ENCODE measurements at places on chromosomes 5 and 9.

GRCh38 chr5:112036206-112036605 is 279.2 kb upstream of the NREP start:
- DNase-seq = no peak

DNA sequence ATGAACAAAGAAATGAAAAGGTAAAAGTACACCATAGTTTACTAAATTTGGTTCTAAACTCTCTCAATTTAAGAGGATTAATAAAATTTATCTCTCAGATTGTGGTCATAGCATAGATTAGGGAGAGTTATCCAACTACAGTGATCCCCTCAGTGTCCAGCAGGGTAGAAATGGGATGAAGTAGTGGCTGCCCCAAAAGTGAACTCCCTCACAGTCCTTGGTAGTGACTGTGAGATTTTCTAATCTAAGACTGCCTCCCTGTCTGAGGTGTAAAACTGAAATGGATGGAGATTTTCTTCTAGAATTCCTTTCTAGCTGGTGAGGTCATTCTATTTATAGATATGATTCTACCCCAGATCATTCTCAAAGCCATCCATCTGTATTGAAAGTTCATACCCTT is 455.5 kb downstream of the ACTL7B start:
- no peak for DNase-seq

DNA sequence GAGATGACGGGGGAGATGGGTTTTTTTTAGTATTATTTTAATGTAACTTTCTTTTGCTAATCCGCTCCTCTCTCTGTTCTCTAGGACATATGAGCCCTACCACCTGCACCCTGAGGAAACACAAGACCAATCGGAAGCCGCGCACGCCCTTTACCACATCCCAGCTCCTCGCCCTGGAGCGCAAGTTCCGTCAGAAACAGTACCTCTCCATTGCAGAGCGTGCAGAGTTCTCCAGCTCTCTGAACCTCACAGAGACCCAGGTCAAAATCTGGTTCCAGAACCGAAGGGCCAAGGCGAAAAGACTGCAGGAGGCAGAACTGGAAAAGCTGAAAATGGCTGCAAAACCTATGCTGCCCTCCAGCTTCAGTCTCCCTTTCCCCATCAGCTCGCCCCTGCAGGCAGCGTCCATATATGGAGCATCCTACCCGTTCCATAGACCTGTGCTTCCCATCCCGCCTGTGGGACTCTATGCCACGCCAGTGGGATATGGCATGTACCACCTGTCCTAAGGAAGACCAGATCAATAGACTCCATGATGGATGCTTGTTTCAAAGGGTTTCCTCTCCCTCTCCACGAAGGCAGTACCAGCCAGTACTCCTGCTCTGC is 4.8 kb downstream of the MSX2 start:
- DNase-seq = no peak

DNA sequence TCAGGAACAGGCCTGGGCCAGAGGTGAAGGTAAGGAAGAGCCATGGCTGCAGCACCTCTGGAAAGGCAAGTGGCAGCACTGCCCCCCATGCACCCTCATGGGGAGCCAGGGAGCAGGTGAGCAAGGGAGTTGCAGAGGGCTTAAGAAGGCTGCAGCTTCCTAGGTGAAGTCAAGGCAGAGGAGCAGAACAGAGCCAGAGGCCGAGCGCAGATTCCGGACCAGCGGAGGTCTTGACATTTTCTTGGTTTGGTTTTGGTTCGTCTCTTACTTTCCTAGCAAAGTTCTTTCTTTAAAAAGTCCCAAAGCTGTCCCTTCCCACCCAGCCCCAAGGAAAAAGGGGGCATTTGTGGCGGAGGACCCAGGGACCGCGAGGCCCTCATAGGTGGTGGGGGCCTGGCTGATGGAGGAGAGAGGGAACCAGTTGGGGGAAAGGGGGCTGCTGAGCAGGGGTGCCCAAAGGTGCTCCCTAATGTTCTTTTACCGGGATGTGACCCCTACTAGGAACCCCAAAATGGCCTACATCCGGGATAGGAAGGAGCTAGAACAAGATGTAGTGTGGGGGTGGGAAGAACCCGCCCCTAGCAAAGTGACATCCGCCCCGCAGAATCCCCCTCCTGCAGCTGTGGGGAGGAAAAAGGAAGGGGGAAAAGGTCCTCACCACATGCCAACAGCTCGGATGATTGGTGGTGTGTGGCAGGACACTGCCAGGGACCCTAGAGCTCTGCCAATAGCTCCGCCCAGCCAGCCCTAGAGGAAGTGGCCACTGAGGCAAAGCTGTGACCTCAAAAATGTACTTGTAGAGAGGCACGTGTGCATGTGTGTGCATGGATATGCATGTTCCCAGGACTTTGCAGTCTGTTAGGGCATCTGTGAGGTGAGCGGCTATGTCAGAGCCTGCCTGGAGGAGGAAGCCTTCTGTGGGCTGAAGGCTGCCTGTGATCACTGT is 914 bp upstream of the CD72 start:
- peak; percentile 37 for DNase-seq

DNA sequence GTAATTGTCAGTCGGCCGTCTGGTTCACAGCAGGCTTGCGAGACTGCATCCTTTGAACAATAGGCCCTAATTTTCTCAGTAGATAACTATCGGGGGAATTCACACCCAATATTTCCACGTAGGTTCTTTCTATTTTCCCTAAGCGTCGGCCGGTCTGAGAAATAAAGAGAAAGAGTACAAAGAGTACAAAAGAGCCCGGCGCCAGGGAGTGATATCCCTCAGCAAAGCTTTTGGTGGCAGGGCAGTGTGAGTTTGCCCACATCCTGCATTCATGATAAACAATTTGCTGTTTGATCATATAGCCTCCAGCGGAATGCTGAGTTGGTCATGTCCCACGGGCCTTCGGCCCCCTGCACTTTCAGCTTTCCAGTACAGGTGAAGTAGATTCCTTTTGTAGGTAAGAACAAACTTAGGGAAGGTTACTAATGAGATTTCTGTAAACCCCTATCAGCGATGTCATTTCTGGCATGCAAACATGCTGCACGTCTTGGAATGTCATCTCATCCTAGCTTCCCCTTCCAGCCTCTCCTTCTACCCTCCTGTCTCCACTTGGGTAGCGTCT is 4.7 kb upstream of the PTGR1 start:
- no peak for DNase-seq

DNA sequence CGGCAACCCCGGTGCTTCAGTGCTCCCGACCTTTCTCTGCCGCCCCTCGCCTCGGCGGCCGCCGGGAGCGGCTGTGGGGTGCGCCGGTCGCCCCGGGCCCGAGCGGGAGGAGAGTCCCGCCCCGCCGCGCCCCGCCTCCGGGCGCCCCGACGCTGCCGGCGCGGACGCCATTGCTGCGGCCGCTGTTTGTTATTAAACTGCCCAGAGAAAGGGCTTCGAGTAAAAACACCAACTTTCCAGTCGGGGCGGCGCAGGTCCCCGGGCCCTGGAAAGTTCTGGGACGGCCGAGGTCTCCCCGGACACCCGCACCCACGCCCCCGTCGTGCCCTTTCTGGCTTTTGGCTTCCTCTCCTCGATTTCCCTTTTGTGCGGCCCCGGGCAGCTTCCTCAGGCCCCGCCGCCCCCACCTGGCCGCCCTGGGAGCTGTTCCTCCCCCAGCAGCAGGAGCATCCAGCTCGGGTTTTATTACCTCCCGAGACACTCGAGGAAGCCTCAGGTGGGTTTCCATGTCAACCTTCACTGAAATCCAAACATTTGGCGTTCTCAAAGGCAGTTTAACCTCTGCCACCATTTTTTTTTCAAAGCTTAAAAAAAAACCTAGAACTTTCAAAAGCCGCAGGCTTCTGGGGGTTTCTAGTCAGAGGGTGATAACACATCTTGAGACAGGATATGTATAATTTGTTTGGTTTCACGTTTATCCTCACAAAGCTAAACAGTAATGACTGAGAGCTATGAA is 334.4 kb downstream of the CWC27 start:
- peak; percentile 79 for DNase-seq

GRCh38 chr9:89536600-89536999 is 38.7 kb upstream of the SEMA4D start:
- no peak for DNase-seq

GRCh38 chr5:156120777-156121176 is 206.2 kb upstream of the SGCD start:
- DNase-seq = no peak

DNA sequence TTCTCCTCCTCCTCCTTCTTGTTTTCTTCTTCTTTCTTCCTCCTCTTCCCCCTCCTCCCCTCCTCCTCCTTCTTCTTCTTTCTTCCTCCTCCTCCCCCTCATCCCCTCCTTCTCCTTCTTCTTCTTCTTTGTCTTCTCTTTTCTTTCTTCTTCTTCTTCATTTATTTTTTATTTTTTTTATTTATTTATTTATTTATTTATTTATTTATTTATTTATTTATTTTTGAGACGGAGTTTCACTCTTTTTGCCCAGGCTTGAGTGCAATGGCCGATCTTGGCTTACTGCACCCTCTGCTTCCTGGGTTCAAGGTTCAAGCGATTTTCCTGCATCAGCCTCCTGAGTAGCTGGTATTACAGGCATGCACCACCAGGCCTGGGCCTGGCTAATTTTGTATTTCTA is 1332.5 kb upstream of the CDH9 start:
- DNase-seq = no peak

GRCh38 chr5:113989278-113989912 is 372.5 kb upstream of the KCNN2 start:
- DNase-seq = no peak

DNA sequence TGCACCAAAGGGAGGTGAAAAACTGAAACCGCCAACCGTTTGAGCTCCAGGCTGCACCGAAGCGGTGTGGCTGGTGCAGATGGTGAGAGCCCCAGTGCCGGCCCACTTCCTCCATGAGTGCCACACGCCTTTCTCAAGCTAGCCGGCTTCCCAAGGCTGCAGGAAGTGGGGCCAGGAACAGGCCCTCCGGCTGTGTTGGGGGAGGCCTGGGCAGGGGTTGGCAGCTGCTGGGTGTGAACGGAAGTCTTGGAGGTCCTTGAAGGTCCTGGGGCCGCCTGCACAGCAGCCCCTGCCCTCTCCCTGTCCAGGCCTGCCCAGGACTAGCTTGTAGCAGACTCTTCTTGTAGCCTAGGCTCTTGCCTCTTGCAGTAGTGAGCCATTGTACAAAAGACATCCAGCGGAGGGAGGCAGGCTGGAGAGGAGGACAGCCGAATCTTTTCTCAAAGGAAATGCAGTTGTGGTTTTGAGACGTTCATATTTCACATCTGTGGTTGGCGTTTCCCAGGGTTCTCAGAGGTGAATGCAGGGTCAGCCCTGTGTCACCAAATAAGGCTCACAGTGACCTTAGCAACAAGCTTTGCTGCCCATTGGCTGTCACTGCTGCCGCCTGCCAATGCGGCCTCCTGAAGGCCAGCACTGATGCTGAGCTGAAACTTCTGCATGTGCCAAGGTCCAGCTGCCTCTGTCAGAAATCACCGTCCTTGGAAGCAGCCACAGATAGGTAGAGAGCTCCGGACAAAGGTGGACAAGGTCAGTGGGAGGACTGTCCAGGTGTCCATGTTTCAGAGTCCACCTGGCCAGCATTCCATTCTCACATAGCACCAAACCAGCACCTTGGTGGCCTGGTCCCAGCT is 23.9 kb downstream of the IRF1 start:
- peak; percentile 78 for DNase-seq

DNA sequence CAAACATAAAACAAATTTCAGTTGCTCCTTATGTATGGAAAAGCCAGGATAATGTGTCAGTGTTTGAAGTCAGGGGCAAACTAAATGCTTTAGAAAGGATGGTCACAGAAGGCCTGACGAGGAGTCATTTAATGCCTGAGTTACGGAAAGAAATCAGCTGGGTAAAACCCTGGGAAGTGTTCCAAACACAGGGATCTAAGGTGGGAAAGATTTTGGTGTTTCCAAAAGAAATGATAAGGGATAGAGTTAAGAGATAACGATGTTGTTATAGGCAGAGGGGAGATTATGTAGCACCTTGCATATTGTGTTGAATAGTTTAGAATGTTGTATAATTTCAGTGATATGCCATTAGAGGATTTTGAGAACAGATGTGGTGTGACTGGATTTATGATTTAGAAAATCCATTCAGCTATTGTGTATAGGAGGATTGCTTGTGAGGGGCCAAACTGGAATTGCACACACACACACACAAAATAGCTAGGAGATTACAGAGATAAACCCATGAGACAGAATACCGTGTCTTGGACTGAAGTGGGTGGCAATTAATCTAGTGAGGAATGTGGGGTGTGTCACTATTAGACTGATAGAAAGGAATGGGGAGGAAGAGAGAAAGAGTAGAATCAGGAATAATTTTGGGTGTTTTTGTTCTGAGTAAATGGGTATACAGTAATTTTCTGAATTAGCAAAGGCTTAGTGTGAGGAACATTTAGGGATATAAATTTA is 274.2 kb upstream of the DAB2 start:
- no peak for DNase-seq

- no peak for DNase-seq
Observed at GRCh38 chr5:141910271-141910673, 13.4 kb upstream of the DELE1 start.

- no peak for DNase-seq
Observed at GRCh38 chr5:172313915-172314314, 30.4 kb upstream of the UBTD2 start.

DNA sequence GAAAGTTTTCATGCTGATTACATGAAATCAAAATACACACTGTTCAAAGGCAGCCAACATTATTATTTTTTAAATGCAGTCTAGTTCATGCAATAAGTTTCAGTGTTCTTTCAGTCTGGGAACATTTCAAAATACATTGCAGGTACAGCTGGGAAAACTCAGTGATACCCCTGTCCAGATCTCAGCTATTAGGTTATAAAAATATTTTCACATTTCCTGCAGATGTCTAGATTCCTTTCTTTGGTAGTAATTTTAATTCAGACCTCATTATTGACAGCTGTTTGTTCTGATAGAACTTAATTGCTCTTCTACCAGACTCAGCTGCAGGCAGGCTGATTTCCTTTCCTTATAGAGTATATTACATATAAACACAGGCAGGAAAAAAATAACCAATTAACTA is 556.8 kb upstream of the DMAC1 start:
- DNase-seq = no peak

DNA sequence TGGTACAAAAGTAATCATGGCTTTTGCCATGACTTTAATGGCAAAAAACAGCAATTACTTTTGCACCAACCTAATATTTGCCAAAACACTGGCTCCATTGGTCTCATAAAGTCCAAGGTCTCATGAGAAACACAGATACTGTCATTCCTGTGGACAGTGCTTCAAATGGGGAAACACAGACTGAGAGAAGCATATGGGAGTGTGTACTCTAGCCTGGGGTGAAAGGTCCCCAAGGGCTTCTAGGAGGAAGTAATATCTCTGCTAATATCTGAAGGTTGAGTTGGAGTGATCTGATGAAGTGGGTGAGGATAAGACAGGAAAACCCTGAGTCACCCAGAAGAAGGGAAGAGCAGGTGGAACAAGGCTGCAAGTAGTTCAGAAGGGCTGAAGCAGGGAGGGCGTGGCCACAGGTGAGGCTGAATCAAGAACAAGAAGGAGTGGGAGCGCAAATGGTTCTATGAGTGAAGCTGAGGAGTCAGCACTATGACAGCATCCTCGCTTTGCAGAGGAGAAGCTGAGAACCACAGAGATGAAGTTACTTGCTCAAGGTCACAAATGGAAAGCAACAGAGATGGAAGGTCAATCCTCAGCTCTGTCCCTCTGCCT is 164.1 kb downstream of the ASTN2 start:
- no peak for DNase-seq

All from CD8-positive, alpha-beta memory T cell (primary cell).